Kidney (tissue), 22 donors: ENCODE measurements at places on chromosomes 2 and 18. TPM values are rescaled to one million over a fixed set of nuclear protein-coding genes. Genes with fewer than 3 reads are reported as not detected.

Gene ANKRD30BL
- total RNA-seq, result not detected

Gene MALL
- total RNA-seq, result 26.2 TPM

DNA sequence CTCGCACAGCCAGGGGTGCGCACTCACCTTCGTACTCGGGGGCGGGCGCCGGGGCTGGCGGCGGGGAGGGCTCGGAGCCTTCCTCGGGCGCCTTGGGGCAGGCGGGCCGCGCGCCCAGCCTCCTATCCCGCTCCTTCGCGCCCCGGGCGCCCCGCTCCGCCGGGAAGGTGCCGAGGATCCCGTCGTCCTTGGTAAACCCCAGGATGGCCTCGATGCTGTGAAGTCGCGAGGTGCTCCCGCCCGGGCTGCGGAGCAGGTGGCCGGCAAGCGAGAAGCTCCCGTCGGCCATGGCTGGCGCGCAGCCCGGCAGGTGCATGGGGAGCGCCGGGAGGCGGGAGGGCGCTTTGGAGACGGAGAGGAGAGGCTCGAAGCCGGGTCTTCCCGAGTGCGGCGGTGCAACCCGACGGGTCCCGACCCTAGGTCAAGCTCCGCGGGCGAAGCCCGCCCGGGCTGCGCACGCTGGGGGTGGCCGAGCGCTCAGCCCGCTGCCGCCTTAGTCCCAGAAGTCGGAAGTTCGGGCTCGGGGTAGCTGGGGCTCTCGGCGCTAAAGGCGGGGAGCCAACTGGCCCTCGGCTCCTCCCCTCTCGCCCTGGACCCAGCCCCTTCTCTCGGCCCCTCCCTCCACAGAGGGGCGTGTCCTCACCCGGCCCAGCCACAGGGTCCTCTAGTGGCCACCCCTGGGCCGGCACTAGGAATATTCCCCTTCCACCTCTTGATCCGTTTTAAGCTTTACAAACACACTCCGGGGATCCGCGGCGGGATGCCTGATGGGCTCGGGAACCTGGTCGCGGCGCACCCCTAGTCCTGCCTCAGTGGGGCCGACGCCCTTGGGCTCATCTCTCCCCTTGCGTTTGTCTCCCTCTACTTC, at the start of gene RAX:
Gene RAX (minus strand): TSS at position 564 of the 868 bp plus-strand sequence. CDS start 248 bp downstream, at position 316.
- peak; percentile 61 for DNase-seq

GRCh38 chr2:37573451-37574388, 97.7 kb downstream of the CDC42EP3 start:
- DNase-seq, result no peak

Gene ADAM17
- 29.9 TPM for total RNA-seq
